ENCODE measurements at places on chromosomes 16 and 17. TPM values are rescaled to one million over a fixed set of nuclear protein-coding genes. Genes with fewer than 3 reads are reported as not detected.

- no peak for DNase-seq
Measured at GRCh38 chr16:528111-529011, 849 bp downstream of the CAPN15 start.

DNA sequence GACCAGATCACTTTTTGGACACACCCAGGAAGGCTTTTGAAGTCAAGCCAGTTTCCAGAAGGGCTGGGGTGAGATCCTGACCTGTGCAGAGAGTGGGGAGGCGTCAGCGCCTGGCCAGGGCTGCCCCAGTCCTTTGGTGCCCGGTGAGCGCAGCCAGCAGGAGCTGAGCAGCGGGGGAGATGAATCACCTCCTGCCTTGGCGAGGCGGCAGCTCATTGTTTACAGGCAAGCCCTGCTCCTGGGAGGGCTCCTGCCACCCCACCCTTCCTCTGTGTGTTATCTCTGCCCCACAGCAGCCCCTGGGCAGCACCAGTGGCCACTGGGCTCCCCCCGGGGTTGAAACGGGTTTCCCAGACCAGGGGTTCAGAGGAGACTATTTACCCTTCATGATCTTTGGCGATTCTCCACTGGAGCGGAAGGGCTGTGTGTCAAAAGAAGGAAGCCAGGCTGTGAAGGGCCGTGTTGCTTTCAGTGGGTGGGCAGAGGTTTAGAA lies 14.1 kb upstream of the ITGB4 start:
- no peak for DNase-seq

GRCh38 chr17:75102385-75102821 lies 7.4 kb upstream of the ARMC7 start:
- DNase-seq: no peak

TPSG1 gene
- total RNA-seq: not detected

GRCh38 chr16:81641395-81642106 lies 137.5 kb upstream of the PLCG2 start:
- DNase-seq: no peak

- DNase-seq: no peak
Measured at GRCh38 chr17:80879723-80880647, 111.7 kb upstream of the CHMP6 start.

SCPEP1 gene
- 182 TPM for total RNA-seq

DNA sequence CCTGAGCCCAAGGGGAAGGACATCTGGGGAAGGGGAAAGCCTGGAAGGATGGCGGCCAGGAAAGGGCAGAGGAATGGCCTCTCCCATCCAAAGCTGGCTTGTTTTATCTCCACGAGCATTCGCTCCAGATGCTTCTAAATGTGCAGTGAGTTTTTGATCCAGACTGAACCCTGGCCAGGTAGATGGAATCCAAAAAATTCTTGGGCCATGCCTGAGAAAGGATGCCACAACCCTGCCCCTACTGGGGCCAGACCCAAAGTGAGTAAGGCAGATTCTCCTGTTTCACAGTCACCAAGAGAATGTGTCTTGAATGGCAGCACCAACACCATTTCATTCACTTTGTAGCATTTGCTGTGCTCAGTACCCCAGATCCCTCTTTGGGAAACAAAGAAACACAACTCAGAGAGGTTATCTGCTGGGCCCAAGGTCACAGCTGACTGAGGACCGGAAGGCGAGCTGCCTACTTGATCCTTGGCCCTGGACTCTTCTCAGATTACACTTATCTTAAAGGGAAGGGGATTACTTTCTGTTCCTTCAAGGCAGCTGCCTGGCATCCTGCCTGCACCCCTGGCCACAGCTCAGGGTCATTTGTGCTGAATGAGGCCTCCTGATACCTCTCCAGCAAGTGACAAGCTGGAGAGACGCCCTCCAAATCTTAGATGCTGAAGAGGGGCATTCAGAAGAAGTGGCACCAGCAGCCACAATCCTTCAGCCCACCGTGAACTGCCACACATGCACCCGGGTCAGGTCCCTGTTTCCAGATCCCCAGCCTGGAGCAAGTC lies 3.6 kb downstream of the LRRC75A start:
- no peak for DNase-seq

Measured in prostate gland (tissue), 2 donors.